ENCODE measurements at places on chromosomes 5 and 9.

DNA sequence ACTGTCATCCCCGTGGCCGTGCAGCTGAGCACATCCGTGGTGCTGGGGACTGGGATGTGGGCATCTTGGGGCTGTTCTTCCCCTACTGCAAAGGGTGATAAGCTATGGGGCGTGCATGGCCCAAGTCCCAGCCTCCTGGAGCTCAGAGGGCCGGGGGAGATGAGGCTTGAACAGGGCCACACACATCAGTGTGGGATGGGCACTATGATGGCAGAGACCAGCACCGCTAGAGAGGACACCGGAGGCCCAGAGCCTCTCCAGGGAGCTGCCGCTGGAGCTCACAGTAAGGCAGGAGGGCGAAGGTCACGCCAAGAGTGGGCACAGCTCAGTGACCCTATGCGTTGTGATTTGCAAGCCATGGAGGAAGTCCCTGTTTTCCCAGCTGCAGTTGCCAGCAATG is 63.5 kb downstream of the OLFM1 start:
- no peak for DNase-seq

- DNase-seq: no peak
Measured at GRCh38 chr9:19828576-19829109, 39.8 kb upstream of the SLC24A2 start.

DNA sequence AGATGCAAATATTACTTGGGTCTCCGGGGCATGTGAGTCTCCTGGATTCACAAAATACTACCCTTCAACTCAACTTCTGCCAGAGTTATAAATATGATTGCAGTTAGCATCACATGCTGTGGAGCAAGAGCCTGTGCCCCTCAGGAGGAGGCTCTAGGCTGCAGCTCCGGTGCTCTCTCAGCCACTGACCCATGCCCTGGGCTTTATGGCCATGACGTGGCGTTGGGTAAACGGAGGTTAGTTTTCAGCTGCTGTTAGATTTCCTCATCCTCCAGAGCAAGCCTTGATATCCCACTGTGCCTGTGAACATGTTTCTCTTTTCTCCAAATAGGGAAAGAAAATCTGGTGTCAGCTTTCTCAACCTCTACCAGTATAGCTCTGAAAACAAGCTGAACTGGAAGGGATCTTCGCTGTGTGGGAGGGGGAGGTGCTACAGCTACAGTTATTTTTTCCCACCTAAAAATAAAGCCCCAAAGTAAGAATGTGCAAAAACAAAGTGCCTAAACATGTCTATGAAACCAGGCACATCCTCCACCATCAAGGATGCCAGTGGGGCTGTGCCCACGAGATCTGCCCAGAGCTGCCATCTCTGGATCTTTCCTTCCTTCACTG is 124.4 kb upstream of the GPR151 start:
- peak; percentile 34 for DNase-seq

DNA sequence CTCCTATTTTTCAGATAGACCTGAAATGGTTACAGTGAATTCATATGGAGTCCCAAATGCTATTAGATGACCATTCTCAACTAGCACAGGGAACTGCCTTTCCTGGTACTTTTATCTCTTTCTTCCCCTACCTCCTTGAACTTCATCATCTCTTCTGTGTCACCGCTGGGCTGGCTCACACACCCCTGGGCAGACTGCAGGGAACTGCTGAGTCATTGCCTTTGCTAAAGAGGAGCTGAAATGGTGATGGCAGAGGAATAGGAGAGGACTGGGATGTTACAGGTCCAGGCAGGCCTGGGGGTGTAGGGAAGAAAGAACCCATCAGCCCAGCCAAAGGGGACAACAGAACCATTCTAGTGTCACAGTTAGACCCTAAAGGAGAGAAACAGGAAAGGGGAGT is 322.3 kb downstream of the ASTN2 start:
- no peak for DNase-seq

DNA sequence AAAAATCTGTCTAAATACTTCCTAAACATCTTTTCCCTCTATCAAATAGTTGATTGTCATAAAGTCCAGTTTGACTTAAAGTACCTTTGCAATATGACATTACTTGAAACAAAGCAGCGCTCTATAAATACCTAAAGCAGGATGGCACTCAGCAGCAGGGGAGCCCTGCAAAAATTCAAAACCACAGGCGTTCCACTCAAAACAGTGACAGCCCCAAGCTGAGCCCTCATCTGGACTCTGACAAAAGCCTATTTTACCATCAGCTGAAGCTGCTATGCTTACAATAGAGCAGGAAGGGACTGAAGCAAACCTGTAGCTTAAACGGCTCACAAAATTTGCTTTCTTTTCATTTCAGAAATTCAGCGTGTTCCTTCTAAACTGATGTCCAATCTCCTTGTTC is 11.5 kb downstream of the GABRA6 start:
- no peak for DNase-seq

- no peak for DNase-seq
Measured at GRCh38 chr5:116365006-116365496, 209.6 kb downstream of the SEMA6A start.

DNA sequence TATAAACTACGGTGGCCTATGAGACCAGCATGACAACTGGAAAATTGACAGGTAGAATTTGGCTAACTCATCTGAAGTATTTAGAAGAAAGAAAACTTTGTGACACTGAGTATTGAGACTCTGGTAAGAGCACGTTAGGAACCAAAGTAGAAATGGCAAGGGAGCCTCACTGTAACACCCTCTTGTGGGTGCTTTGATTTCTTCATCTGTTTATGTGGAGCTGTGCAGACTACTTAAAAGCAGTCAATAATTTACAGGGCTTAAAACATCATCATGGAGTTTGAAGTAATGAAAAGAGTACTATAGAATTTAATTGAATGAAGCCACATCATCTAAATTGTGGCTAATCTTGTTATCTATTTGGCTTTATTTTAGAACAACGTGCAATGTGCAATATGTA is 414.2 kb downstream of the CCDC171 start:
- DNase-seq: no peak

DNA sequence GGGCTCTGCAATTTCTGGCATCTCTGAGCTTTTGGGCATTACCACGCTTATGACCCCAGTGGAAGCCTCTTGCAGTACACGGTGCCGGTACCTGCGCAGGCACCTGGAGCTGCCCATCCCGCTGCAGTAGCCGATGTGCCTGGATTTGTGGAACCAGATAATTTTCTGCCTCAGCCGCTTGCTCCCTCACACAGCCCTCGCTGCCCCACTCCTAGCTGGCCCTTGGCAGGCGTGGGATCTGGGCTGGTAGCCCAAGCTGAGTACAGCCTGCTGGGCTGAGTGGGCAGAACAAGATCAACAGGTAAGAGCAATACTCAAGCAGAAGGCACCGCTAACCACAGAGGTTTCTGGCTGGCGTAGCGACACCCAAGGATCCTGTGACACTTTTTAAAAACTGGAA is 1808.8 kb upstream of the ACO1 start:
- no peak for DNase-seq

- no peak for DNase-seq
Measured at GRCh38 chr9:136665111-136665703, 2.5 kb downstream of the EGFL7 start.

DNA sequence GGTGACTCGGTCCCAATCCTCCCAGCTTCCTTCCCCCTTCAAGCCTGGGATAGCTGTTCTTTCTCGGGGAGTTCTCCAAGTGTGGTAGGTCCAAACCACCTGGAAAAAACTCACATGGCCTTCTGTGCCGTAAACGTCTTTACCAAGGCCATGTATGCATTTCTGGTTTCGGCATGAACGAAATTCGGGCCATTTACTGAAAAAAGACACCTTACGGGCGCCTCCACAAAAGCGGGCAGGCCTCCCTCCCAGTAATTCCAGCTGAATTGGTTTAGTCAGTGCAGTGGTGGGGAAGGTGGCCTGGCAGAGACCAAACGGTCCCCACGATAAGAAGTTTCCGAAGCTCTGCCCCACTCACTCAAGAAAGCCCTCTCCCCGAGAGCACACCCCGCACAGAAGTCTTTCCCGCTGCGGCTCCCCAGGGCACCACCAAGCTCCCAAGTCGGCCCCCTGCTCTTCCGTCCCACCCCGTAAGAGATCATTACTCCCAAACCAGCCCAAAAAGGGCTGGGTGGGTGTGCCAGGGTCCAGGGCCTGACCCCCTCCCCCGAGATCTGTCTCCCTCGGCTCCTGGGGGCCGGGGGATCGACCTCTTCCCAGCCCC is 86.3 kb upstream of the MELK start:
- peak; percentile 26 for DNase-seq

DNA sequence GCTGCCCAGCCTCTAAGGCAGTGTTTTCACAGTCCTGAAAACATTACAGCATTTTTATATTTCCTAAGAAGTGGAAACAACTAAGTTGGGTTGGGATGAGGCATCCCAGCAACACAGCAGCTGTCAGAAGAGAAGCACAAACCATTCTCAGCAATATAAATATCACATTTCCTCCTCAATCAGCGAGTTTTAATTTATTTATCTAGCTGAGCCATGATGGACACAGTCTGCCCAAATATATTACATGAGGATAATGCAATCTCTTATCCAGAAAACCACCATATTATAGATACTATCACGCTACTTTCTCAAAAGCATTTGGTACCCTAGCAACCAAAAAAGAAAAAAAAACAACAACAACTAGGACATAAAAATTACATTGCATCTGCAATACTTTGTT is 158.5 kb downstream of the FSTL4 start:
- DNase-seq: no peak

- DNase-seq: no peak
Measured at GRCh38 chr5:50786073-50786472, 119.6 kb downstream of the PARP8 start.

DNA sequence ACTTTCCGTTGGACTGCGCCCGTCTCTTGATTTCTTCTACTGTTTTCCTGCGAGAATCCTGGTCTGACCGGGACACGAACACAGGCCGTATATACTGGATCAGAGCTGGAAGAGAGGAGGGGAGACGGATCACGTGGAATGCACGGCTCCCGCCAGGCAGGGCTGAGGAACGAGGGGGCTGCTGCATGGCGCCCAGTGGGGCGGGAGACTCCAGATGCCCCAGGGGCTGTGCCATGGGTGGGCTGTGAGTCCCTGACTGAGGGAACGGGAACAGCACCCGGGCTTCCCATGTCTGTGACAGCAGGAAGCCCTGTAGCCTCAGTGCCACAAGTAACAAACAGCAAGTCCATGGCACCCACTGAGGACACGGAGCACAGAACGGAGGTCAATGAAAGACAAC is 34.0 kb downstream of the LPCAT1 start:
- DNase-seq: no peak

GRCh38 chr9:133956520-133957076 is 35.5 kb downstream of the VAV2 start:
- no peak for DNase-seq

- DNase-seq: no peak
Measured at GRCh38 chr9:111890334-111890733, 6.3 kb upstream of the UGCG start.

DNA sequence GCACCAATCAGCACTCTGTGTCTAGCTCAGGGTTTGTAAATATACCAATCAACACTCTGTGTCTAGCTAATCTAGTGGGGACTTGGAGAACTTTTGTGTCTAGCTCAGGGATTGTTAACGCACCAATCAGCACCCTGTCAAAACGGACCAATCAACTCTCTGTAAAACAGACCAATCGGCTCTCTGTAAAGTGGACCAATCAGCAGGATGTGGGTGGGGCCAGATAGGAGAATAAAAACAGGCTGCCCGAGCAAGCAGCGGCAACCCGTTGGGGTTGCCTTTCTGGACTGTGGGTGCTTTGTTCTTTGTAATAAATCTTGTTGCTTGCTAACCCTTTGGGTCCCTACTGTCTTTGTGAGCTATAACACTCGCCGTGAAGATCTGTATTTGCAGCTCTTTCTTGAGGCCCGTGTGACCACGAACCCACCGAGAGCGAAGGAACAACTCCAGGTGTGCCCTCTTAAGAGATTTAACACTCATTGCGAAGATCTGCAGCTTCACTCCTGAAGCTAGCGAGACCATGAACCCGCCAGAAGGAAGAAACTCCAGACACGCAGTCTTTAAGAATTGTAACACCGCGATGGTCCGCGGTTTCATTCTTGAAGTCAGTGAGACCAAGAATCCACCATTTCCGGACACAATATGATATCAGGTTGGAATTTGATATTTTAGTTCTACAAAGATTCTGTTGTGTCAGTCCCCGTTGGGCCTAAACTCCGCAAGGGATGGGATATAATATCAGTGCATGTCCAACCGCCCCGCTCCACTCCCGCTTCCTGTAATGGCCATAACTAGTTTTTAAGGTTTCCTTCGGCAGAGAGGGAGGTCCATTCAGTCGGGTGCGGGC is 740 bp upstream of the TRMT10B start:
- DNase-seq: no peak

GRCh38 chr9:83744206-83744605 is 36.4 kb upstream of the UBQLN1 start:
- no peak for DNase-seq

DNA sequence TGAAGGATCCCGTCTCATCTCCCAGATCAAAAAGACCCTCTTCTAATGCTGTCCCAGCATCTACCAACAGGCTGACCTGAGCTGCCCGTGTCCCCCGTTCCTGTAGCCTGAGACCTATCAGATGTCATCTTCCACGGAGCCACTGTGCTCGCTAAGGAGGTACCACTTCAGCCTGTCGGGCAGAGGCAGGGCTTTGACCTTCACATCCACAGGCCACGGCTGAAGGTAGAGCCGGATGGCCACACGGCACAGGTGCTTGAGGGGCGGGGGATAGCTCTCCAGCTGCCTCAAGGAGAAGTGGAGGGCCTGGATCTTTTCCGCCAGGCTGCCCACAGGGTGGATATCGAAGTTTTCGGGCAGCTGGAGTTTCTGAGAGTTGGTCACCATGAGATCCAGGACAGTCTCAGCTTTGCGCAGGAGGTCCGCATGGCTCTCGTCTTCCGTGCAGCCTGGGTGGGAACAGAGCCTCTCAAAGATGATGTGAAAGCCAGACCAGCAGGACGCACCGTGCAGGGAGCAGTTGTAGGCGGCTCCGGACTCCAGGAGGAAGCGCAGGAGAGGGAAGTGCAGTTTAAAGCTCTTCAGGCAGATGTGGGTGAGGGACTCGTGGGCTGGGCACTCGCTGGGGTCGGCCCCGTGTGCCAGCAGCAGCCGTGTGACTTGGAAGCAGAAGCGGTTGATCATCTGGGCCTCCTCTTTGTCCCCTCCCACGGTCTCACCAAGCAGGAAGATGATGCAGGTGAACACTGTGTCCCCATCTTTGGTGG is 4.1 kb downstream of the ASB6 start:
- DNase-seq: no peak

Data from transverse colon (tissue), 4 donors.